CD4-positive, alpha-beta T cell treated with Interleukin-4 for 4 hours (primary cell): ENCODE measurements at places on chromosomes 5 and 9.

GRCh38 chr5:103357636-103358035 is 99.1 kb downstream of the MACIR start:
- DNase-seq, result no peak

- DNase-seq, result peak; percentile 44
These were observed 566 bp upstream of the FOCAD start for GRCh38 chr9:20683351-20684034.

- DNase-seq, result no peak
These were observed 33.7 kb downstream of the FGF18 start for GRCh38 chr5:171453056-171453725.

- no peak for DNase-seq
These were observed 36.4 kb downstream of the ZNF366 start for GRCh38 chr5:72470826-72471225.

DNA sequence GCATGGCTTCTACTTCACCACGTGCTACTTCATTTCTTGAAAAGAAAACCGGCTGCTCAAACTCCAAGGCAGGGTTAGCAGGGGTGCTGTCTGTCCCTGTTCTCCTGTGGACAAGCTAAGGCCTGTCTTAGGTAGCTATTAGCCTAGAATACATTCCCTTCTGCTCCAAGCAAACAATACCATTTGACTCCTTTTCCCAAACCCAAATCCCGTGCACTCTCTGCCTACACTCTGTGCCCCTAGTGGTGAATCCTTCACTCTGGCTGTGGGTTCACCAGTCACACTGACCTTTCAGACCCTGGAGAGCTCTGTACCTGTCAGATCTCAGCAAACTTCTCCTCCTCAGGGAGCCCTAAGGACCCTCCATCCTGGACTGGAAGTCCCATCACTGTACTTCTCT is 211.6 kb downstream of the SLIT3 start:
- no peak for DNase-seq

GRCh38 chr9:113668061-113668460 is 204.5 kb downstream of the RGS3 start:
- DNase-seq, result no peak
